ENCODE measurements at places on chromosomes 6 and 20.

DNA sequence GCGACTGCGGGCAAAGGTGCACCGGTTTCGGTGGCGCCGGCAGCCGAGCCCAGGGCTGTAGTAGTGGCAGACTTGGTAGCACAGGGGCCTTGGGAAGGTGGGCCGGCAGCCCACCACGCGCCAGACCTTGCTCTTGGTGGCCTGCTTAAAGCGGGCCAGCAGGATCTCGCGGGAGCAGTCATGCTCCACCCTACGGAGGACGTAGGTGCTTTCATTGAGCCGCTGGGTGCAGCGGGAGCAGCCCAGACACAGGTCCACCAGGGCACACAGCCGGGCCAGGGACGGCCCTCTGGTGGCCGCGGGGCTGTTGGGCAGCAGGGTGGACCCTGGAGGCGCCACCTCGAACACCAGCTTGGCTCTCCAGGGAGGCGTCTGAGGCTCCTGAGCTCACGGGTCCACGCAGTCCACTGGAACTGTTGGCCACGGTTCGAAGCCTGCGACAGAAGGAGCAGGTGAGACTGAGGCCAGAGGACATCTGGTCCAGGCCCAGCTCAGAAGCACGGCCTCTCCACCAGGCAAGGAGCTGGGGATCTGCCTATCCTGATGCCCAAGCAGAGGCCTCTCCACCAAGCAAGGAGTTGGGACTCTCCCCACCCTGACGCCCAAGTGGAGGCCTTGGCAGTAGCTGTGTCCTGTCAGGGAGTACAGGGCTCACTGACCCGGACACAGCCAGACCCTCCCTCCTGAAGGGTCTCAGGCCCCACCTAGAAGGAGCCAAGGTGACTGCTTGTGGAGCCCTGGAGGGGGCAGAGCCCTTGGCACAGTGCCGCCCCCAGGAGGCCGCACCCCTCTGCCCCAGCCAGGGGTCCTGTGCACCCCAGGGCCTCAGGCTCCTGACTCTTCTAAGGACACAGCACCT lies 1.0 kb downstream of the HELZ2 start:
- no peak for DNase-seq

DNA sequence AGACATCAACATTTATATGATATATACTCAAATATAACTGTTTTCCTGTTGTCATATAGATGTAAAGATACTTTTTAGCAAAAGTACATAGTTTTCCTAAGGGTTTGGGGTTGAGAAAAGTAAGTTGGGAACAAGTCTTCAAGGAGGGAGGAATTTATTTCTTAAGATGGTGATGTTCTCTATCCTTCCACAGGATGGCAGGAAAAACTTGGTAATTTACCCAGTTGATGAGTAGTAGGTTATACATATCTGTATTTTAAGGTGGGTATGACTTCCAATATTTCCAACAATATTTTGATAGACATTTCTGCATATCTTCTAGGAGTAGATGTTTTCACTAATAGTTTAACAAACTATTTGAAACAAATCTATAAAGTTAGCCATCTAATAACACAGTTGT lies 254.4 kb downstream of the RIMS1 start:
- no peak for DNase-seq

GRCh38 chr20:35617397-35618262 lies 2.0 kb downstream of the SPAG4 start:
- peak; percentile 13 for DNase-seq

GRCh38 chr6:79330704-79331103 lies 96.2 kb upstream of the HMGN3 start:
- no peak for DNase-seq

DNA sequence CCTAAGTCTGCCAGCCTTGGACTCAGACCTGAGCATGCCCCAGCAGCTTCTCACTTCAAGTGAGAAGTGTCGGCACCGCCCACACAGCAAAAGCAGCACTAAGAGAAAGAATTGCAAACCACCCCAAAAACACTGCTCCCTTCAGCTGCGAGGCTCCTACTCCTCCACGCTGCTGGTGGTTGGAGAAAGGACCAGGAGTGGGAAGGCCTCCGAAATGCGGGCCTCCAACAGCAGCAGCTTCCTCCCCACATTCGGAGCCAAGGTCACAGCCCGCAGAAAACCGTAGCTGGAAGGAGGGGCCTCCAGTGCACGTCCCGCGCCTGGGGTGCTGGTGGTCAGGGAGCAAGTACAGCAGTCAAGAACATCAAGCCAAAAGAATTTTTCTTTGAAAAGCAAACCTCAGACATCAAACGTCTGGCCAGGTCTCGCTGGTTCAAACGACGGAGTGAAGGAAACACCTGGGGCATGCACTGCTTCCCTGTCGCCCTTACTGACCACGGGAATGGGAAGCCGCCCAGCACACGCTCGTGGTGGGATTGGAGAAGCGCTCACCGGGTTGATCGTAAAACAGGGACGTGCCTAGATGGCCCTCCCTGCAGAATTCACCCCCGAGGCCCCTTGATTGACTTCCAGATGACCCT lies 185.6 kb upstream of the CST7 start:
- DNase-seq = no peak

DNA sequence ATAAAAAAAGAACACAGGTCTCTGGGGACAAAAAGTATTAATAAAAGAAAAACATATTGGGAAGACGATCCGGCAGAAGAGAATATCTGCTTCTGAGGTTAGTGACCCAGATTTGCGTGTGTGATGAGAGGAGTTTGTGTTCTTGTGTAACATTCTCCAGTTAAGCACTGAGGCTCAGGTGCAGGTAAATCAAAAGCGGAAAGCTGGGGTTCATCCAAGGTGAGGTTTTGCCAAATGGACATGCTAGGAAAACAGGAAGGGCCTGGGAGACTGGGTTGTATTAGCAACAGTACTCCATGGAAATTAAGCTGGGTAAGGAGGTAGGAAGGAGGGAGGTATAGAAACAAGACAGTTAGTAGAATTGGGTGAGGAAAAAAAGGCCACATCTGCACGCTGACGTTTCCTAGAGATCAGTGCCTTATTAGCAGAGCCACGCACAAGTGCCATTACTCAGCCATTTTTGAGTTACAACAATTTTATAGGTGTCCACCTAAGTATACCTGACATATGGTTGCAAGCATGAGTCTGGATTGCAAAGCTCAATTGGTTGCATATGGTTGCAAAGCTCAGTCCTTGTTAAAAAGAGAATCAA lies 139.6 kb downstream of the ZMYND8 start:
- no peak for DNase-seq

GRCh38 chr6:116017546-116018295 lies 43.0 kb downstream of the FRK start:
- DNase-seq = no peak

GRCh38 chr6:16230953-16231352 lies 7.4 kb upstream of the GMPR start:
- no peak for DNase-seq
